ENCODE measurements at places on chromosomes 13 and 19. TPM values are rescaled to one million over a fixed set of nuclear protein-coding genes. Genes with fewer than 3 reads are reported as not detected.

DNA sequence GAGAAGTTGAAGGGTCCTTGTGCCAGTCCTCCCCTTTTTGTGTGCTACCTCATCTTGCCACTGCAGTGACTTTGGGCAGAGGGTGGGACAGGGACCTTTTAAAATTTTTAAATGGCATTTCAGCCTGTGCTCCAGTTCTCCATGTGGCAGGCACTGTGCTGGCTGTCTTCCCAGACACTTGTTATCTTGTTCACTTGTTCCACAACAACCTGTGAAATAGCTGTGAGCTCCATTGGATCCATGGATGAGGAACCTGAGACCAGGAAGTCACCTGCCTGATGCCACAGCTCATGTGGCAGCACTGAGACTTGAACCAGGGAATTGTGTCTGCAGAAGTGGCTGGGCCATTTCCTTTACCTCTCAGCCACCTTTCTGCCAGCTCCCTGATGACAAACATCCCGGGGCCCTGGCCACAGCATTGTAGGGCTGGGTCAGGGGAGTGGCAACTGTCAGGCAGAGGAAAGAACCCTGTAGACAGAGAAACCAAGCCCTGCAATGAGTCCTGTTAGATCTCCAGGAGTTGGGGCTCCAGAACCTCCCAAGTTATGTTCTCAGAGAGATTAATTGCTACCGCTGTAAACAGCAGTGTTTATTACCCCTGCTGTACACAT lies 6.4 kb downstream of the EGLN2 start:
- H3K27ac ChIP-seq, result peak overlapping the region; percentile 93
- H3K4me1 ChIP-seq, result peaks cover 69% of the 10 kb centered on the region
- DNase-seq, result peak; percentile 55
- peak overlapping the region; percentile 98 for H3K4me3 ChIP-seq
- H3K36me3 ChIP-seq, result peaks cover 30% of the 10 kb centered on the region

The SULT2A1 gene
- not detected for total RNA-seq

The AKAP11 gene
- total RNA-seq, result 30.6 TPM

The KLK2 gene
- total RNA-seq, result 0.44 TPM

The KLC3 gene
- total RNA-seq, result not detected

DNA sequence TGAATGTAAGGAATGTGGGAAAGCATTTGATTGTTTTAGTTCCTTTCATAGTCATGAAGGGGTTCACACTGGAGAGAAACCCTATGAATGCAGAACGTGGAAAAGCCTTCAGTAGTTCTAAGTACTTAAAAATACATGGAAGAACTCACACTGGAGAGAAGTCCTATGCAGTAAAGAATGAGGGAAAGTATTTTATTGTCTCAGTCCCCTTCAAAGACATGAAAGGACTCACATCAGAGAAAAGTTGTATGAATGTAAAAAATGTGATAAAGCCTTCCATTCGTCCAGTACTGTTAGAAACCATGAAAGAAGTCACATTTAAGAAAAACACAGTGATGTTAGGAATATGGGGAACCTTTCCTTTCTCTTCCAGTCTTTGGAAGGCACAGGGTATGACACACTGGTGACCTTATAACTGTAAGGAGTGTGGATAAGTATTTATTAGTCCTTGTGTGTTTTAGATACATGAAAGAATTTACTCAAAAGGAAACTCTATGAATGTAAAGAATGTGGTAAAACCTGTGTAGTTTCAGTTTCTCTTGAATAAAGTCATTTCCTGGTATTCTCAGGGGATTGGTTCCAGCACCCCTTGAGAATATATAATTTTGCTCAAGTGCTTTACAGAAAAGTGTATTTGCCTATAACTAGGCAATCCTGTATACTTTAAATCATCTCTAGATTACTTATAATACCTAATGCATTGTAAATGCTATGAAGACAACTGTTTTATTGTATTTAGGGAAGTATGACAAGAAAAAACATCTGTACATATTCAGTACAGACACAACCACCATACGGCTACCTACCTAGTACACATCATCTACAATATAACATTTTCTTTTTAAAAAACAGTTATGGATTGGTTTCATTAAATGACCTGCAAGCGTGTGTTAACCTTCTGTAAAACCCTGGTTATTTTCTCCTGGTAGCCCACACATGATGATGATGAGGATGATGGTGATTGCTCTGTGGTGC lies 52.8 kb downstream of the ZNF823 start:
- DNase-seq, result no peak
- peak overlapping the region; percentile 80 for H3K27ac ChIP-seq
- peaks cover 2% of the 10 kb centered on the region for H3K27me3 ChIP-seq
- peaks cover 14% of the 10 kb centered on the region for H3K4me1 ChIP-seq
- H3K36me3 ChIP-seq, result peaks cover 31% of the 10 kb centered on the region

The CLEC11A gene
- 2.7 TPM for total RNA-seq

- peaks cover 67% of the 10 kb centered on the region for H3K27me3 ChIP-seq
- H3K27ac ChIP-seq, result no peak overlapping the region
- no peaks in the 10 kb centered on the region for H3K36me3 ChIP-seq
- DNase-seq, result no peak
- no peak overlapping the region for H3K4me3 ChIP-seq
- no peaks in the 10 kb centered on the region for H3K4me1 ChIP-seq
These were observed 10.1 kb upstream of the GSX1 start for GRCh38 chr13:27782151-27782550.
